ENCODE measurements at places on chromosomes 16 and 17.

- DNase-seq = no peak
Observed at GRCh38 chr16:3873482-3874173, 6.9 kb downstream of the CREBBP start.

- DNase-seq = no peak
Observed at GRCh38 chr17:31564883-31565301, 173.4 kb downstream of the RAB11FIP4 start.

GRCh38 chr16:17101646-17102045 lies 369.1 kb downstream of the XYLT1 start:
- no peak for DNase-seq

GRCh38 chr17:40139566-40140058 lies 725 bp upstream of the CASC3 start:
- no peak for DNase-seq

DNA sequence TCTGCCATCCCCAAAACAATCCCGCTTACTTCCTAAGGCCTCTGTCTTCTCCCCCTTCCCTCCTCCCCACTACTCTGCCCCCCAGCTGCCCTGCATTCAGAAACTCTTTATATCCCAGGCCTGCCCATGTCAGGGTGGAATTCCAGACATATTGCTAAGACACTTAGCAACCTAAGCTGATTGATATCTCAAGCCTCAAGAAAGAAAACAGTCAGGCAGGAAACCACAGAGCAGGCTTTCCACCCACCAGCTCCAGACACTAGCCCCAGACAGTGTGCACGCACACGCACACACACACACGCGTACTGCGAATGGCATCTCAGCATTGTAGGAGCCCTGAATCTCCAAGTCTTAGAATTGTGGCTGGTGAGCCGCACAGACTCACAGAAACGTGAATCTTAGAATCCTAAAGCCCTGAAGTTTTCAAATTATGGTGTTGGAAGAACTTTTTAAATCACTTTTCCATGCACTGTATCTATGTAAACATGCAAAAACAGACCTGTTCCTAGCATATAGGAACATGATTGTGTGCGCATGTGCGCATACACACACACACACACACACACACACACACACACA lies 8.8 kb upstream of the LPCAT2 start:
- DNase-seq = no peak

GRCh38 chr17:72479113-72479512 lies 358.3 kb downstream of the SOX9 start:
- no peak for DNase-seq

DNA sequence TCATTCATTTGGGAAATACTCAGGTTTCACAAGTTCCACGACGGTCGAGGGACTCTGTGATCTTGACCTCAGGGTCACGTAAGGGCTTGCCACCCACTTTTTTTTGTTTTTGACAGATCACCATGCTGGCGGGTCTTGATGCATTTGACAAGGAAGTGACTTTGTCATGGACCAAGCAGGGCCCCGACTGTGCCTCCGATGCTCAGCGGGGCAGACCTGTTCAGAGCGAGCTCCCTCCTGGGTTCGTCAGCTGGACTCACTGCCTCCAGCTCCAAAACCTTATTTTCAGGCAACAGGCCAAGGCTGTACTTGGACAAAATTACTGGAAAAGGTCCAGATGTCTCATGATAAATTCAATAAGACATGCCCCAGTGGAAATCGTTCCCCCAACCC lies 9.0 kb upstream of the CLEC18A start:
- no peak for DNase-seq

DNA sequence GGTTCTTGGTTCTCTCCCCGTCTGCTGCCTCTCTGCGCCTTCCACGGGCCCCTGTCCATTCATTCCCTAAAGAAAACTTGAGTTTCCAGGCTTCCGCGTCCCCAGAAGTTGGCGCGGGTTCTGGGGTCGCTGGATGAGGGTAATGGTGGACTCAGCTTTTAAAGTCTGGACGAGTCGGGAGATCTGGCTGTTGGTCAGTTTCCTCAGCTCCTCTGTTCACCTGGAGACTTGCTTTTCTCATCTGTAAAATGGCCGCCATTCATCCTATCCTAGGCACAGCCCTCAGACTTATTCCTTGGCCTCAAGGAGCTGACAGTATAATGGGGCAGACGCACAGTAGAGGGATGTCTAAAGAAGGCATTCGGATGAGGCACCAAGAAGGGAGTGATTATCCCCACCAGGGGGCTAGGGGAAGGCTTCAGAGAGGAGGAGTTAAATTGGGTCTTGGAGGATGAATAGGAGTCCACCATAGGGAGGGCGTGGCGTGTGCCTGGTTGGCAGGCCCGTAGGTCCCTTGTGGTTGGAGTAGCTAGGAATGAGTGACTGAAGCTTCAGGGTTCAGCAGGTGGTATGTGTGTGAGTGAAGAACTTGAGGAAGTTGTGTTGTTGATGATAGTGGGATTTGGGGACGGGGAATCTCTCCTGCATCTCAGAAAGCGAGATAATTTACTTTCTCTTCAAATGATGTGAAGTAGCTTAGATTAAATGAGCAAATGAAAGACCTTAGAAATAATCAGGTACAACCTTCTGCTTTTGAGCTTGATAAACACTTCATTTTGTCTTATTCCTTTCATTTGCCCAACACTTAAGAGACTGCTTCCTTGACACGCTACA lies 652 bp downstream of the VPS35L start:
- no peak for DNase-seq

GRCh38 chr16:66899945-66900710 lies 18.6 kb downstream of the CDH16 start:
- DNase-seq = no peak

DNA sequence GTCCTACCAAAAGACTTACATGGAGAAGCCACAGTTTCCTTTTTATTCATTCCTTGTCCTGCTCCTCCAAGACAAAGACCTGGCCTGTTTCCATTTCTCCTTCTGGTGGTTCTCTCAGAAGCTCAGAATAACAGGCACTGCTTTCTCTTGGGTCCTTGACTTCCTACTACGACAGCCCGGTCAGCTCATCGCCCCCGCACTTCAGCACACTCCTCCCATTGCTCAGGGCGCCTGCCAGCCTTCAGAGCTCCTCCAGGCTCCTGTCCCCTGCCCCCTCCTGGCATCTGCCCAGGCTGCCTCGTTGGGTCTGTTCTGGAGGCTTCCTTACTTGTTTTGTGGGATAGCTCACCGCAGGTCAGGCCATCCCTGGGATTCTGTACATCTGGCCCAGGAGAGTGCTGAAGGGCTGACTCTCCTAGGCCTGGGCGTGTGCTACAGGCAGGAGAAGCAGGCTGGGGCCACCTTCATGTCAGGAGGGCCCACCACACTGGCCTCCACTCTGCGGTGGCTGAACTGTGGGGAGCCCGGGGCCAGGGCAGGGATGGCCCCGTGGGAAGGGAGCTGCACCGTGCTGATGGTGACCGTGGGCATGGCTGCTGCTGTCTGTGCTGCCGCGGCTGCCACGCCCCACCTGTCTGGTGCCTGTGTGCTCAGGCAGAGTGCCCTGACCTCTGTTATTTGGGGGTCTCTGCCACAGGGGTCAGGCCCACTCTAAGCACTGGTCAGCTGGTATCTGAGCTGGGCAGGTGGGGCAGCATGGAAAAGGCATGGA lies 17.7 kb downstream of the TCF25 start:
- DNase-seq = no peak

GRCh38 chr16:24728891-24729242 lies 584 bp upstream of the TNRC6A start:
- no peak for DNase-seq

GRCh38 chr17:1323336-1323735 lies 43.9 kb downstream of the TRARG1 start:
- no peak for DNase-seq

DNA sequence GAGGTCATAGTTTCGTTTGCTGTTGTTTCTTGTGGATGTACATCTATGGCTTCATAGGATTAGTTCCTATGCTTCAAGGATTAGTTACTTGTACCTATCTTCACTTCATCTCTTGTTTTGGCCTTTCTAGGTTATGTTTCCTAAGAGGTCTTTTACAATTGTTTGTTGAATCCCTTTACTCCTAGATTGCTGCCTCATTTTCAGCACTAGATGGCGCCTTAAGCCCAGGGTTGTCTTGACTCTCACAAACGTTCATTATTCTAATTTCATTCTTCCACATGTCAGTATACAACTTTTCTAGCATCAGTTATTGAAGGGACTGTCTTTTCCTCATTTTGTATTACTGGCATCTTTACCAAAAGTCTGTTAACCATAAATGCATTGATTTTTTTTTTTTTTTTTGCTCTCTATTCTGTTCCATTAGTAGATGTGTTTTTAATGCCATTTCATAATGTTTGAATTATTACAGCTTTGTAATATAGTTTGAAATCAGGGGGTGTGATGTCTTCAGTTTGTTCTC lies 45.0 kb upstream of the NACA2 start:
- peak; percentile 2 for DNase-seq

GRCh38 chr17:56521414-56522141 lies 71.9 kb upstream of the NOG start:
- no peak for DNase-seq

DNA sequence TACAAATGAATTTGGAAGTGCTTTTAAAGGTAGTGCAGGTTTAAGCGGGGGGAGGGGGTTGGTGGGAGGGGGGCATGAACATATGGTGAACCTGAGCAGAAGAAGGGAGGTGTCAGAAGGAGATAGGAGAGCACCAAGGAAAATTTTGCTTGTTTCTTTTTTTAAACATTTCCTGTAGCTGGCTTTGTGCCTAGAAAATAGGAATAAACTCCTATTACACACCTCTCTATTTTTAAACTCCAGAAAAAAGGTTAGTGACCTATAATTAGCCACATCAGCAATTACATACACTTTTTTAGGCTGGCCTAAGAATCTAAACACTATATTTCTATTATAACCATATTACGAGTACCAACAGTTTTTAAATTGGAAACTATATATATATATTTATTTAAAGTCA lies 159.1 kb downstream of the SKAP1 start:
- no peak for DNase-seq

DNA sequence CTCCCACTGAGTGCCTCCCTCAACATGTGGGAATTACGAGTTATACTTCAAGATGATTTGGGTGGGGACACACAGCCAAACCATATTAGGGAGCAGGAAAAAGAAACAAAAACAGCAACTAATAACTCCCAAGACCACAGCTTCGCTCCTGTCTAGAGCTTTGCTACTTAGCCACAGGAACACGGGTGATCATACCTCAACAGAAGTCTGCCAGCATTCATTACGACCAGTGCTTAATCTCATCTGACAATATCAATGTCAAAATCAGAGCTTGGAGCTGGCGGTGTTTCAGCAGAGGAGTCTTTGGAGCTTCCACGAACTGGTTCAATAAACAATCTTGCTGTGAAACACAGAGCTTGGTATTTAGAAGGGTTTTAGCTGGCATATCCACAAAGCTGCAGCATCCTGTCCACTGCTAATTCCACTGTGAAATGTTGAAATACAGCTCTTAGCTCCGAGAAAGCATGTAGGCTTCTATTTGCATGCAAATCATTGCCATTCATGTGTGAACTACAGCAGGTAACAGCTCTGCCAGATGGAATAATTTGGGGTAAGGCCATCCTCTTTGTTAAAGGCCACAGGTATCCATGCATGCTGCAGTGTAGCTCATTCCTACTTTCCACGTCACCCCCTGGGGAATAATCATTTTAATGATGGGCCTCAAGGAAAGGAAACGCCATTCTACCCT lies 128.4 kb upstream of the GOT2 start:
- no peak for DNase-seq

DNA sequence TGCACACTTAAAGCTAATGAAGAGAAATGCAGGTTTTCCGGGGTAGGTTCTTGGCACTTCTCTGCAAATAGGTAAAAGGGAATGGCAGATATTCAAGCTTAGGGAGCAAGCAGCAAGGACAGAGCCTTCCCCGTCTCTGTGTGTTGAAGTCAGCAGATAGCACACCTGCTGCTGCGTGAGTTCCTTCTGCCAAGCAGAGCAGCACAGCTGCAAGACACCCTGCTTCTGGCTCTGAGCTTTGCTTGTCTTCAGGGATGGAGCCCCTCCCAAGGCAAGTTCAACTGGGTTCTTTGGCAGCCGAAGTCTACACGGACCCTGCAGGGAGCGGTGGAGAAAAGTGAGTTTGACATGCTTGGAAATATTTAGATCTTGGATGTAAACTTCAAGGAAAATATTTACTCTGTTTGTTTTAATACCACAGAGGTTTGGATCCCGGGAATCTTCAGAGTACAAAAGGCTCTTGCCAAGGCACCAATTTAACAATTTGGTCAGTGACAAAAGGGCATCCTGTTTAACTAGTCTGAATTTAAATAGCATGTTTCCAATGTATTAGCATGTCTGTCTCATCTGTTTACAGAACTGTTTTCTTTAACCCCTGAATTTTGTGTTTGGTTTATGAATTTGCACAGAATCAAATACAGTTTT lies 113.4 kb upstream of the KCNJ16 start:
- DNase-seq = no peak

GRCh38 chr16:15766918-15767317 lies 89.9 kb downstream of the MYH11 start:
- DNase-seq = no peak

- no peak for DNase-seq
Observed at GRCh38 chr17:70848785-70849184, 679.5 kb downstream of the KCNJ2 start.

- DNase-seq = no peak
Observed at GRCh38 chr17:49958723-49959122, 10.3 kb upstream of the DLX4 start.

DNA sequence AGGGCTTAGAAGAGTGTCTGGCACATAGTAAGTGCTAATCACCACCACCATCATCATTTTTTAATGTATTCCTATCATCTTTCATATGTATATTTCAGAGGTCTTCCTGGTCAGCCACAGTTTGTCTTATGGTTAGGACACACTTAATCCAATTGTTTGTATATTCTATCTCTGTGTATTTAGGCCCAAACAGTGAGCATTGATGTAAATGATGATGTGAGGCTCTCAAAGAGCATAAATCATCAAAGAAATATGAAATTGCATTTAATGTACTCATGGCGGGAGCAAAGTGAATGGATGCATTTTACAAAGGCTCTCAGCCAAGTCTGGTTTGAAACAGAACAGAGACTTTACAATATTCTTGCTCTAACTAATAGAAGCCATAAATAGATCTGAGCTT lies 24.1 kb upstream of the MPHOSPH6 start:
- DNase-seq = no peak

GRCh38 chr17:55325406-55325805 lies 60.6 kb downstream of the HLF start:
- no peak for DNase-seq

- no peak for DNase-seq
Observed at GRCh38 chr17:77516902-77517301, 376.1 kb downstream of the SEC14L1 start.

GRCh38 chr17:40194821-40195220 lies 17.6 kb downstream of the RAPGEFL1 start:
- DNase-seq = no peak

DNA sequence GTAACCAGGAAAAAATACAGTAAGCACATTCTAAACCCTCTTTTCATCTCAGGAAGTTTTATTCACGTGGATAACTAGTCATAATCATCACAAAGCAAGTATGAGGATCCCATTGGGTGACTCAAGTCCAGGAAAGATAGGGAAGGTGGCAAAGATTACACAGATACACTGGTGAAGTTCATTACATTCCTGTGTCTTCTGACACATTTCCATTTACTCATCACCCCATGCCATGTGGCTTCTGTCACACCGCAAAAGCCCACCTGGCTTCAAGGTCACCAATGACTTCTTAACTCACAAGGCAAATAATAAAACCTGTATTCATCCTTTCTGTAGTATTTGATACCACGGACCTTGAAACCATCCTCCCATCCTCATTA lies 17.0 kb downstream of the HS3ST3A1 start:
- DNase-seq = no peak

All from stimulated activated CD4-positive, alpha-beta T cell treated with anti-CD3 and anti-CD28 coated beads, Interleukin-15, amount 100 ng/mL, for 1 hour (primary cell).